Bronchial epithelial cell (primary cell): ENCODE measurements at places on chromosomes 6 and 20. TPM values are rescaled to one million over a fixed set of nuclear protein-coding genes. Genes with fewer than 3 reads are reported as not detected.

- DNase-seq, result no peak
Measured at GRCh38 chr6:152637296-152638047, at the start of gene SYNE1. TSS of gene SYNE1 (minus strand) at chr6:152637362. CDS start at chr6:152628331, 9,031 bp downstream.

GRCh38 chr6:157980288-157981131 is 1.2 kb upstream of the SYNJ2 start:
- no peak for DNase-seq

GRCh38 chr6:100731411-100731810 is 149.7 kb downstream of the ASCC3 start:
- no peak for DNase-seq

GRCh38 chr6:111691345-111692225 is 85.9 kb upstream of the TRAF3IP2 start:
- no peak for DNase-seq

DNA sequence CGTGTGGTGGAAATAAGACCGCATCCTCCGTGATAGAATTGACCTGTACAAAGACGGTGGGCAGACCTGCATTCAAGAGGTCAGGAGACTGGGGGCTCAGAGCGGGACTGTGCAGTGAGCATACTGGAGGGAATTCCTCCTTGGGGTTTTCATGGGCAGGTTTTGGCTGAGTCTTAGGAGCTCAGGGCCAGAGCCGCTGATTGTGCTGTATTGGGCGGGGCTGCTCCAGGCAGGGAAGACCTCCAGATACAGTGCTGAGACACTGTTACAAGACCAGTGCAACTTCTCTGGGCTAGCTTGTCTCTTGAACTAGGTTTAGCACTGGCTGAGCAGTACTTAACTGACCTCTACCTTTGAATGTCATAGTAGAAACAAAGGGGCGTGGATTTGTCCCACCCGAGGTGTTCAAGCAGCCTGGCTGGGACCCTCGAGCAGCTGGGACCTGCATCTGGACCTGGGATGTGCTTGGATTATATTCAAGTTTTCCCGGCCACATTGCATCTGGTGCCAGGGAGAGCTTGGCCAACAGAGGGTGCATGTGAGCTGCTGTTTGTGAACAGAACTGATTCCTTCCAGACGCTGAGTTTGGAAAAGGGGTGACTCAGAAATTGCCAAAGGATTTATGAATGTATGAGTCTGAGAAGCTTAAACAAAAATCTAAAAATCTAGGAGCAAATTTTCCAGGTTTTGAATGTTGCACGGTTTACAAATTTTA is 33.4 kb upstream of the SLC22A1 start:
- peak; percentile 72 for DNase-seq

Gene BPIFA1
- total RNA-seq, result not detected in 2 replicates

Gene TRAPPC3L
- not detected in 2 replicates for total RNA-seq

Gene FOXP4
- 2.1 and 2.3 TPM in 2 replicates for total RNA-seq

Gene QRSL1
- 13.4 and 22.6 TPM in 2 replicates for total RNA-seq

DNA sequence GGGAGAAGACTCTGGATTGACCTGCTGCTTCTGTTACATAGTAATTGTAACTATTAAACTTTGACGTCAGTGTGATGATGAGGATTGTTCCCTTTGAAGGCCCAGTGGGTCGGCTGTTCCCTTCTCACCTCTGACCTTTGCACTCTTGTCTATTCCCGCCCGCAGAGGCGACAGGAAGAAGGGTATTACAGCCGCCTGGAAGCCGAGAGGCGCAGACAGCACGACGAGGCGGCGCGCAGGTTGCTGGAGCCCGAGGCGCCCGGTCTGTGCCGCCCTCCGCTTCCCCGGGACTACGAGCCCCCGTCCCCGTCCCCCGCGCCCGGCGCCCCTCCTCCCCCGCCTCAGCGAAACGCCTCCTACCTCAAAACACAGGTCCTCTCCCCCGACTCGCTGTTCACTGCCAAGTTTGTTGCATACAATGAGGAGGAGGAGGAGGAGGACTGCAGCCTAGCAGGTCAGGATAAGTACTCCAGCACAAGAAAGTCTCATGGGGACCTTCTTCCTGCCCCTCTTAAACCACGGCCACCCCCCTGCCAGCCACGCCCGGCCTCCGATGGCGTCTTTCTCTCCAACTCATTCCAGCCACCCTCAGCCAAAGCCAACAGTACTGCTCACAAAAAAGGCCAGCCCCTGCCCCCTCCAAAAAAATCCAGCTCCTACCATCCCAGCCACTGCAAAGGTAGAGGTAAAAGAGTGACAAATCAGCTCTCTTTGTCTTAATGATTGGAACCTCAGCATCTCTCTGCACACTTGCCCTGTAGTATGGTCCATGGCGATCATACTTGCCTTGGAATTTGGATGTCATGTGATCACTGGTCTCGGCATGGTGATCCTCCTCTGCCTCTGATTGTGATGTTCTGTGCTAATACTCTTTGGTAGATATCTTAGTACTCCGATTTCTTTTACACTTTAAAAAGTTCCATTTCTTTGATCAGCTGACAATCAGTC is 31.6 kb upstream of the KIF25 start:
- no peak for DNase-seq

DNA sequence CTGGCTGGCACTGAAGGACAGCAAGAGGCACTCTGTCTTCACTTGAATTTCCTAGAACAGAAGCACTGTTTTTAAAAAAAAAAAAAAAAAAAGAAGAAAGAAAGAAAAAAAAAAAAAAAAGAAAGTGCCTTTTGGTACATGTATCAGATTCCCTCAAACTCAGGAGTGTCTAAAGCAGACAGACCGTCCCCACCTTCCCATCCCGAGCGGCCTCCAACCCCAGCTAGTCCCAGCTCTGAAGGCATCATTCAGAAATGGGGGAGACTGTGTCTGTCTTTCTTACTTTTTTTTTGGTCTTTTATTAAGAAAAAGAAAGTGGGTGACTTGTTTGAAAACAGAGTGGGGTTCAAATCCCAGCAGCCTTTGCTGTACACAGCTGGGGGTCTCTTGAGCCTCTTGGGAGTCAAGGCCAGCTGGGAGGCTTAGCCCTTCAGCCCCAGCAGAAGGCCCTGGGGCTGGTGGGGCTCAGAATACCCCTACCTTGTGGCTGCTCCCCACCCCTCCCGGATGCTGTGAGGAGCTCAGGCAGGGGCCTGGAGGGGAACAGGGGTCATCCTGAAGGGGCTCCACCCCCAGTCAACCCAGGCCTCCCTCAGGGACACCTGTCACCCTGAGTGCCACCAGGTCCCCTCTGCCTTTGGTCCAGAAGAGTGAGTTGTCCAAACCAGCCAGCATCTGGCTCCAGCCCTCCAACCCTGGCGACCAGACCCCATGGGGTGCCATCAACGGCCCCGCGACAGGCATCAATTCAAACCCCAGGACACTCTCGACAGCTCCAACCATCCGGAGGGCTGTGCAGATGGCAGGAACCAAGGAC is 128.3 kb downstream of the TAF4 start:
- DNase-seq, result no peak

Gene KCNB1
- total RNA-seq, result not detected in 2 replicates

Gene LKAAEAR1
- total RNA-seq, result 0.13 TPM in 1 of 2 replicates, not detected in the other

- DNase-seq, result no peak
Measured at GRCh38 chr6:43823879-43824702, 54.1 kb downstream of the VEGFA start.

DNA sequence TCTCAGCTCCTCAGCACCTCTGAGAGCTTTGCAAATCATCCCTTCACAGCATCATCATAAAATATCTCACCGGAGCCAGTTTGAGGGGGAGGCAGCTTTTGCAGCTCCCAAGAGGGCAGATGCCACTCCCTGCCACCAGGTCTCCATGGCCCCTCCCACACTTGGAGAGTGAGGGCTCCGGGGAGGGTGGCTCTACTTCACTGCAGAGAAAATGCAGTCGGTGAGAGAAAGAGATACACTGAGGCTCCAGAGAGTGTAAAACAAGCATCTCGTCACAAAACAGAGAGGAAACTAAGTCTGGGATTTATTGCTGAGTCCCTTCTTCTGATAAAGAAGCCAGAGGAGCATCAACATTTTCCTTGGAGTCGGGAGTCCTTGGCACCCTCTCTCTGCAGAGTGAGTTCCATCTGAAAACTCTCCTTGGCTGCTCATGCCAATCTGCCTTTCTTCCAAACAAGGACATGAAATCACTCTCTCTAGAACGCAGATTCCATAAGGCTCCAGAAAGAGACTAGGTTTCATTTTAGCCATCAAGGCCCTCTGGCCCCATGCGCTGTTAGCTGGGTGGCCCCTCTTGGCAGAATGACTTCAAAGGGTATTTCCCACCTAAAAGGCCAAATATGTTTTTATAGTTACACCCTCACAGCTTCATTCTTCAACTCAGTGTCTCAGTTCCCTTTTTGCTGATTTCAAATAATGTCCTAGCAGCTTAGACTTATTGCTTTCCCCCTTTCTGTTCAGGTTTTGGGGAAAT is 70.6 kb upstream of the F13A1 start:
- no peak for DNase-seq

Gene SLC52A3
- total RNA-seq, result 0.26 and 0.53 TPM in 2 replicates

DNA sequence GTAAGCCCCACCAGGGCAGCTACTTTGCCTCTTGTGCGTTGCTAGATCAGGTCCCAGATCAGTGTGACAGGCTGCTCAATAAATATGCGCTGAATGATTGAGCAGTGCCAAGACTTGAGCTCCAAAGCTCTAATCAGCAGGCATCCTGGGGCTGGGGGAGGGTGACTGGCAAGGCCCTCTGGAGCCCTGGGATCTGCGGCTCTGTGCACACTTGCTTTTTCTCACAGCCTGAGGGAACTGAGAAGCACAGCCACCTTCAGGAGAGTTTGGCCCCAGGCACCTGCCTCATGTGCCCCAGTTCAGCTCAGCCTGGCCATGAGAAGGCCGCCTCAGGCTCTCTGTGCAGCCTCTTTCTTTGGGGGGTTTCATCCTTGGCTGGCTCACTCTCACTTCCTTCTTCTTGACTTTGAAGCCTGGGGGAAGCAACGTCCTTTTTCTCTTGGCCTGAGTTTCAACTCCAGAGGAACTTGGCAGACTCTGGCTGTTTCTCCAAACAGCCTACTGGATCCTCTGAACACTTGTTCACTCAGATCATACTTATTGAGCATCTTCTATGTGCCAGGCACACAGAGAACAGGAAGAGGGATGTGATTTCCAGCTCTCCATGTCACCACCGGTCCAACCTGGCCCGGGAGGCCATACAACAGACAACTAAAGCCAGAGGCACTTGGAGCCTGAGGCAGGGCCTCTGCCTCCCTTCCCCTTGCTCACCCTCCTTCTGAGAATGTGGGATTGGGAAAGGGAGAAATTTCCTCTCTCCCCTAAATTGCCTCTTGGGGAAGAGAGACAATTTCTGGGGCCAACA is 114.0 kb downstream of the VEGFA start:
- no peak for DNase-seq

DNA sequence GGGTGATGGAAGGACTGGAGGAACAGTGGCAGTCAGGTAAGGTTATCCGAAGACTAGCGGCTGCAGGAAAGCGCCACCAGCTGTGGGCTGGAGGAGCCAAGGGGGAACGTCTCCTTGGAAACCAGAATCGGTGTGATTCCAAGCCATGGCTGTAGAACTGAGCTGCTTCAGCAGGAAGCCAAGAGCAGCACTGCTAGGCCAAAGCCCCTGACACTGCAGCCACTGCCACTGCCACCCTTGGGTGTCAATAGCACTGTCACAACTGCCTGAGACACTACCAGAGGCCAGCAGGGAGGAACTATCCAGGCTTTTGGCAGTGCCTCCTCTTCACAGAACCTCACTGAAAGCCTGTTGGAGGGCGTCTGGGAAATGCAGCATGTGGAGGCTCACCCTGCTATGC is 289.6 kb upstream of the SUPT3H start:
- DNase-seq, result no peak

Gene HCRTR2
- total RNA-seq, result not detected in 2 replicates

- DNase-seq, result no peak
Measured at GRCh38 chr20:52985687-52986086, 13.5 kb downstream of the TSHZ2 start.

DNA sequence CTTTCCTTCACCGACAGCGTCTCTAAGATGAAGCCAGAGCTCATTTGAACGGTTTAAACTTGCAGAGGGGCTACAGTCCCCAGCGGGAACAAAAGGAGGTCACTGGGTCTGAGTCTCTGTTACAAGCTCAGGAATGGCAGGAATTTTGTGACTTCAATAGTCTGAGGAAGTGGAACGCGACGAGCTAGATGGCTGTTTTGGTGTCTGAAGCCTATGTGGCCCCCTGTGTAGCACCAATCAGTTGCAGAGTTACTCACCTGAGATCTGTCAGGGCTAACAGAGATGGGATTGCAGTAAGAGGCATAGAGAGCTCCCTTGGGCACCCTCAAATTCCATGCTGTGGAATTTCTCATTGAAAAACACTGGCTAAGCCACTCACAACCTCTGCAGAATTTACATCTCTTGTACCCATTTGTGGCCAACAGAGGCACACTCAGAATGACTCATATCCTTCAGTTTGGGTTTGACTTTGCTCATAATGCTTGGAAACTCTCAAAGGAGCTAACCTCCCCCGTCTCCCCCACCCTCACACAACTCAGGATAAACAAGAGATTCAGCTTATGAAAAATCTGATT is 7.1 kb upstream of the TCP11 start:
- peak; percentile 65 for DNase-seq

- peak; percentile 64 for DNase-seq
Measured at GRCh38 chr6:90097356-90097755, 199.3 kb downstream of the BACH2 start.

Gene SMPDL3A
- total RNA-seq, result 6.0 and 7.4 TPM in 2 replicates

GRCh38 chr6:39273406-39273821 is 40.8 kb downstream of the KCNK17 start:
- no peak for DNase-seq

Gene PHACTR3
- 15.0 and 32.0 TPM in 2 replicates for total RNA-seq

Gene AVP
- not detected in 2 replicates for total RNA-seq

Gene FOXO3
- 28.7 and 29.3 TPM in 2 replicates for total RNA-seq
